Glomerular endothelial cell (primary cell): ENCODE measurements at places on chromosomes 1 and 21.

DNA sequence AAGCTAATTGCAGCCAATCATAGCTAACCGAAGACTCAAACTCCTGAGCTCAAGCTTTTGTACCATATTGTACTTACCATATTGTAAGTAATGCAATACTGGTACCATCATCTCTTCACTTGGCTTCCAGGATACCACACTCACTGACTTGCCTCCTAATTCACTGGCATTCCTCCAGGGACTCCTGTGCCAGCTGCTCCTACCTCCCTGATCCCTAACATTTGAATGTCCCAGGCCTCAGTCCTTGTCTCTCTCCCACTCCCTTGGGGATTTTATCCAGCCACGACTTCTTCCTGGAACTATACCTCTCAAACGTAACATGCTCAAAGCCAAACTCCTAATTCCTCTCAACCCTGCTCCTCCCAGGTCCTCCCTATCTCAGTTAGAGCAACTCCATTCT lies 33.8 kb downstream of the USP48 start:
- DNase-seq, result no peak

DNA sequence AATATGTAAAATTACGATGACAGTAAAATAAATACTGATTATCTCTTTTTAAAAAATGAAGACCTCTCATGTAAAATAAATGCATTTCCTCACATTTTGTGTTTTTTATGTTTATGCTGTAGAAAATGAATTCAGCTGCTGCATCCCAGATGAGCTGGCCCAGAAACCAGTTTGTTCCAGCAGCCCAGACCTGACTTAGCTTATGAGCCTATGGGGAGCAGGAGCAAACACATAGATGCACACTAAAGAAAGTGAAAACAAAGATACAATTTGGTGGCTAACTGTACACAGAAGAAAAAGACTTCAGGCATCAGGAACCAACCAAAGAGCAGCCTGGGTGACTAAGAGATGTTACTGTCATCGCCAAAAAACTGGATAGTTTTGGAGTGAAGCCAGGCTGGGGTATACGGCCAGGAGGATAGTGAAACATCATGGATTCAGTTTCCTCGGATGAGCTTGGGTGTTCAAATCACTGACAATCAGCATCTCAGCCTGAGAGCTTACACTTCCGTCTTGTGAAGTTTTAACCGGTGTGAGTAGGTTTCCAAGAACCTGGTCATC lies 113.9 kb upstream of the BACE2 start:
- no peak for DNase-seq

- peak; percentile 47 for DNase-seq
These were observed 2.0 kb downstream of the S100A6 start for GRCh38 chr1:153533689-153534201.

DNA sequence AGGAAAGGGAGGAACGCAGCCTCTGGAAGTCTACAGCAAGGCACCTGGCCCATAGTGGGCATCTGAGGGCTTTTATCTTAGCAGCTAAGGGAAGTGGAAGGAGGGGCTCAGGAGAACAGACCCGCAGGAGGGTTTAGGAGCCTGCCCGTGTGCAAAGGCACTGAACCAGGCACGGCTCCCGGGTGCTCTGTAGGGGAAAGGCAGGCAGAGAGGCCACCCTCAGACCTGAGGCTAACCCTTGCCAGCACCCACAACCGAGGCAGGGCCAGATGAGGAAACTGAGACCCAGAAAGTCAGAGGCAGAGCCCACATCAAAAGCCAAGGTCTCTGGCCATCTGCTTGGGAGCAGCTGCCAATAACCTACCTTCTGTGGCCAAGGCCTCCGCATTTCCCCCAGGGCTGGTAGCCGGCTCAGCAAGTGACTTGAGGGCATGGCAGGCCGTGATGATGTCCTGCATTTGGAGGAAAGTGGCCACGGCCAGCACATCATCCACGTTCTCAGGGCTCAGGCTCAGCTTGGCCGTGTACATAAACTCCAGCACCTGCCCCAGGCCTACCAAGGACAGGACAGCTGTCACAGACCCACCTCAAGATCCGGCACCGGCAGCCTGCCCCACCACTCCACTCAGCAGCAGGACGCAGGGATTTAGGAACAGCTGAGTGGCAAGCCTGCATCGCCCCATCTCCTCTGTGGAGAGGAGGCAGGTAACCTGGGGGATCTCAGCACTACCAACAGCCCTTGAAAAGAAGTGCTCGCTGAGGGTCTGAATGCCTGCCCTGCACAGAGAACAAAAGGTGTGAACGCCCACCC lies 29.1 kb downstream of the ZBTB17 start:
- DNase-seq, result no peak

DNA sequence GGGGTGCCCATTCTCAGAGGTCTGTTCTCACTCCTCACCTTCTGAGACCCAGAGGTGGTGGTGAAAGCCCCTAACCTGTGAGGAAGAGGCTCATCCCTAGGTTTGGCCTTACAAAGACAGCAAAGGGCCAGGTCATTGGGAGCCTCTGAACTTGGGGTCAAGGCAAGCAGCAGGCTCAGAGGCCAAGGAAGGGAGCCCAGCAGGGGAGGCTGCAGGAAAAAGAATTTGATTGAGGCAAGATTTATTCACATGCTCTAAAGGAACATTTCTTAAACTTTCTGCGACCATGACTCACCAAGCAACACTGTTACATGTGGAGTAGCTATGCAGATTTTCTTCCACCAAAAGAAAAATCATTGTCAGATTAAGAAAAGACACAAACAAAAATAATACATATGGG lies 132.5 kb upstream of the SYT6 start:
- DNase-seq, result no peak

DNA sequence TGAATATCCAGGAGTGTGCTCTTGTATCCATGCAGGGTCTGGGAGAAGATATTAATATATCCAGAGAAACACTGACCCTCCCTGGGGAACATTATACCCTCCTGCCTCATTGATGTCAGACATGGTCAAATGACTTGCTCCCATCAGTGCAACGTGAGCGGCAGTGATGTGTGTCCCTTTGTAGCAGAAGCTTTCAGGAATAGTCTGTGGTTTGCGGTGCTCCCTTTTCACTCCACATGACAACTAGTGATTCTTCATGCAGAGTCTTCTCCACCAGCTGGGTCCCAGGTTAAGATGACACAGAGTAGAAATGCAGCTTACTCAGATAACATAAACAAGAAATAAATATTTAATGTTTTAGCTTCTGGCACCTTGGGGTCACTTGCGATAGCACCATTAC lies 31.9 kb upstream of the LYPD8 start:
- no peak for DNase-seq

DNA sequence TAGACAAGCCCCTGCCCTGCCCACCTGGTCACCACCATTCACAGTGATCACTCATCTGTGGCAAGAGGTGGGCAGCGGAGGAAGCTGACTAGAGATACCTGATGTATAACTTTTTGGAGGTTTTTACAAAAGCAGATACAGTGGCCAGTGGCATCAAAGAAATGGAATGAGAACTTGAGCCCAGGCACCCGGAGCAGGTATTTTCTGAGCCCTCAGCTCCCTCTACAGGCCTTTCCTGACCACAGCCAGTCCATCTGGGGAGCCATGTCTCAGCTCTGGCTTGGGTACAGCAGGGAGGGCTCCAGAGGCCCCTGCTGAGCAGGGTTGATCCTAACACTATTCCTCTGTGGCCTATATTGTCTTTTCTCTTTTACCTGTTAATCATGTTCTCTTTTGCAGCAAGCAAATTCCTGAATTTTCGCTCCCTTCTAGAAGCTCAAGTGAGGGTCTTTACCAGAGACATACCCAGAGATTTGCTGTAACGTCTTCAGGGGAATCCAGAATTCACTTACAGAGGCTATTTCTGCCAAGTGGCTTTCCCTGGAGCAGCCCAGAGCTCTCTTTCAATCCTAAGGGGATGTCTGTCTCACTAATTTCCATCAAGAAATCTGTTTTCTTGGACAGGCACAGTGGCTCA lies 27.3 kb downstream of the GPR157 start:
- DNase-seq, result no peak

GRCh38 chr1:26723013-26723991 lies 27.5 kb downstream of the ARID1A start:
- DNase-seq, result peak; percentile 94

DNA sequence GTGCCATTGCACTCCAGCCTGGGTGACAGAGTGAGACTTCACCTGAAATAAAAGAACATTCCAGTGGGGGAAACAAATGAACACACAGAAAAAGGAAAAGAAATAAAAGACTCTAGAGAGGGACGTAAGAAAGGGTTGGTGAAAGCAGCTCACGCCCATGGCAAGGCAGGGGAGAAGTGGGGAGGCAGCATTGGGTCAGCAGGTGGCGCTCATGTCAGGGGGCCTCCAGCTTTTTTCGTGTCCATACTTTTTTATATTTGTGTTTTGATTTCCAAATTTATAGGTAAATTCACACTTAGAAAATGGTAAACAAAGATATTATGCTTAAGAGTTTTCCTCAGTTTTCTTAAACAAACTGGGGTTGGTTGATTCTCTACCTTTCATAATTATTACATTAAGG lies 45.5 kb downstream of the VPS13D start:
- DNase-seq, result no peak

DNA sequence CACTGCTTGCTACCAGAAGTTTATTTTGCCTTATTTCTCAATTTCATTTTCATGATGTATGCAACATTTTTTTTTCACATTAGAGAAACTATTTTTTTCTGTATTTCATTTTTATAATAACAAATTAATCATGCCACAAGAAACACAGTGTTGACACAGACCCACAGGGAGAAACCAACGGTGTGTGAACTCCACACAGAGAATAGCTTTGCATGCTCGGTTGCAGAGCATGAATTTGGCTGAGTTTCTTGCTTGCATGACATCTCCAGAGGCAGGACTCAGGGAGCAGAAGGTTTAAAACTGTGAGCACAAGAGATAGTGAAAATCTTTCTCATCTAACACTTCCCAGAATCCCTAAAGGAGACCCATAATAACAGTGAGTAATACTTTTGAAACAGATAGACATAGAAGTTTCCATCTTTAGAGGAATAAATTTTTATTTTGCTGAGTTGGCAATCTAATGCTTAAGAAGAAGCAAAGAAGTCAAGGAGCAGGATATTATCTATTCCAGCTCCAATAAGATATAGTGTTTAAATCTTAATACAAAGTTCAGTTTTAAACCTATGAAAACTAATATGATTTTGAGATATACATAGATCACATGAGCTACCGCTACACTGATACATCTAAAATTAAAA lies 890.9 kb downstream of the MRPL39 start:
- no peak for DNase-seq

DNA sequence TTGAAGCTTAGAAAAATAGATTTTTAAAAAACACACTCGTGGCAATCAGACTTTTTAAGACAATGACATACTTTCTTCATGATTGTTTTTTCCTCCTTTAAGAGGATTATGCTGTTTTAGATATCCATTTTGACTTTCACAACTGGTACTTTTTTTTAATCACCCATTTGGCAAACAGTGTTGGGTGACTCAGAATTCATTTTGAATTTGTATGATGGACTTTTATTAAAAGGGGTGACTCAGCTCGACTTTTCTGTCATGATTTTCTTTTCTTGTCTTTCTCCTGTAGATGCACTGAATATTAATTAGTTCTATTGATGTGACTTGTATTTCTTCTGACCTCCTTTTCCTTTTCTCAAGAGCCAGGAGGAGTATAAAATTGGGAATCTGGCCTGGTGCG lies 44.7 kb downstream of the FMN2 start:
- no peak for DNase-seq

GRCh38 chr1:64692911-64693310 lies 52.0 kb upstream of the RAVER2 start:
- no peak for DNase-seq

GRCh38 chr1:150805899-150806298 lies 2.2 kb downstream of the CTSK start:
- DNase-seq, result no peak

DNA sequence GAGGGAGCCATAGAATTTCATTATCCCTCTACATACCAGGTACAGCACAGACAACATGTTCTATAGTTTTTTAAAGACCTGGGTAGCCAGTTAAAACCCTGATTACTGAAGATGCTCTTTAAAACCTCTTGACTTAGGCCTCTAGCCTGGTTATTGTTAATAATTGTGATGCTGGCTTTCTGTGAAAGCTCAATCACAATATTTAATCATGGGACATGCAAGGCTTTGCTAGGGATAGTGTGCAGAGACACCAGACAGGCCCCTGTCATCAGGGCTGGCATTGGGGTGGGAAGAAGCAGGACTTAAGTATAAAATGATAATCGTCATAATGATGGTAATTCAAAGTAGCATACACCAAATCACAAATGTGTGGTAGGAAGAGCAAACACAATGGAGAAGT lies 274.4 kb downstream of the PTBP2 start:
- no peak for DNase-seq

DNA sequence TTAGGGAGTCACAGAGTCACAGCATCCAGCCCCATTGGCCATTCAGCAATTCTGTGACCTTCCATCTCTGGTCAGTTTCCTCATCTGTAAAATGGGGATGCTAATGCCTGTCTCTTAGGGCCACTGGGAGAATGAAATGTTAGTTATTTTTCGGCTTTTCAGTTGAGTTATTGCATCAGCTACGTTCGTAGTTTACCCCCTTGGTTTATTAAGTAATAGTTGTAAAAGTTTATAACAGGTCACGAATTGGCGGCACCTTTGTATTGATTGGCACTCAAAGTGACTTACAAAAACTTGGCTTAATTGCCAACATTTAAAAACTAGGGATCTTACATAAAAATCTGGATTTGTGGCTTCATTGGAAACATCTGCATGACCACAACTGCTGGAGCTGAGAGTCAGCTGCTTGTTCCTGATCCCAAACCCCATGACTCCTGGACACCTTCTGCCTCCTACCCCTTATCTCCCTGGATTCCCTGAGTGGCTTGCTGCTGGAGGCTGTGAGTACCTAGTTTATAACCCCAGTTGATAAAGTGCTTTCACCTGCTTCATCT lies 23.0 kb upstream of the SLC1A7 start:
- no peak for DNase-seq

- DNase-seq, result no peak
These were observed 70.6 kb upstream of the ZBTB18 start for GRCh38 chr1:243980471-243980870.

DNA sequence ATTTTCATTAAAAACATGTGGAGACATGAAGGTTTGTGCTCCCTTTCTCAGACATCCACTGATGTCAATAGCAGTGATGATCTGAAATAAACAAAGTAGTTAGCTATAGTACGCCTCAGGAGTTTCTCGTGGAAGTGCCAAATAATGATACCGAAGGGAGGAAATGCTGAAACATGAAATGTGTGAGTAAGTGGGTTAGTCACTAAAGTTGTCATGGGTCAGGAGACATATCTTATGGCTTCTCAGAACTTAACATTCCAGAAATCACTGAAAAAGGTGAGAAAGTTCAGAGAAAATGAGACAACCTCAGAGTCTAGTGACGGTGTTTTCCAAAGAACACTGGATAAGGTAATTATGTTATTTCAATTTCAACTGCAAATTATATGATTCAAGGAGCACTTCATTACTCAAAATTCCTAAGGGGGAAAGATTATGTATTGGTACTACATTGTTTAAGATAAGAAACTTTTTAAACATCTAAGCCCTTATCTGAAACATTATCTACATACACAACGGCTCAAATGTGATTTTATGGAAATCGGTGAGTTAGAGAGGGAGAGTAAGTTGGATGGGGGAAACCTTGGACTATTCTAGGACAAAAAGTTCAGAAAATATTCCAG lies 20.6 kb downstream of the NIBAN1 start:
- DNase-seq, result no peak
